Amygdala (tissue), 56 donors: ENCODE measurements at places on chromosomes 11 and 22.

DNA sequence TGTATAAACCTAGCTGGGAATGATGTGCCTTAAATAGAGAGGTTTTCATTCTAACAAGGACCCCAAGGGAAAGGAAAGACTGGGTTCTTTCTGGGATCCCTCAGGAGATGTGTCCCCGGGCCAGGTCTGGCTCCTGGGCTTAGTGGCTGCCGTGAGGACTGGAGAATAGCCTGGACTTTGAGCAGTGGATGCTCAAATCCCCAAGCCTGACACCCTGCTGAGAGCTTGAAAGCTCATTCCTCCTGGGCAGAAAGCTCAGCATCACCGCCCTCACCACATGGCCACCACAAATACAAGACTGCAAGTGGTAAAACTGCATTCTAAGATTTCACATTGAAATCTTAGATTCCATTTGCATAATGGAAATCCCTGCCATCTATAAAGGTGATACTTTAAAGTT is 79.4 kb upstream of the NARS2 start:
- DNase-seq = no peak

DNA sequence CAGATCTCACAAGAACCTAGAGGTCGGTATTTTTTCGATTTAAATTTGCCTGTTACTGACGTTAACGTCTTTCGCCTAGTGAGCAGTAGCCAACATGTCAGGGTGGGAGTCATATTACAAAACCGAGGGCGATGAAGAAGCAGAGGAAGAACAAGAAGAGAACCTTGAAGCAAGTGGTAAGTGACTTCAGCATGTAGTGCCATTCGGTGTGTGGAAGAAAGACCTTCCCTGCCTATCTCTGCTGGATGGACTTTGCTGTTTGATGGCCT is 750 bp downstream of the XRCC6 start:
- no peak for DNase-seq

DNA sequence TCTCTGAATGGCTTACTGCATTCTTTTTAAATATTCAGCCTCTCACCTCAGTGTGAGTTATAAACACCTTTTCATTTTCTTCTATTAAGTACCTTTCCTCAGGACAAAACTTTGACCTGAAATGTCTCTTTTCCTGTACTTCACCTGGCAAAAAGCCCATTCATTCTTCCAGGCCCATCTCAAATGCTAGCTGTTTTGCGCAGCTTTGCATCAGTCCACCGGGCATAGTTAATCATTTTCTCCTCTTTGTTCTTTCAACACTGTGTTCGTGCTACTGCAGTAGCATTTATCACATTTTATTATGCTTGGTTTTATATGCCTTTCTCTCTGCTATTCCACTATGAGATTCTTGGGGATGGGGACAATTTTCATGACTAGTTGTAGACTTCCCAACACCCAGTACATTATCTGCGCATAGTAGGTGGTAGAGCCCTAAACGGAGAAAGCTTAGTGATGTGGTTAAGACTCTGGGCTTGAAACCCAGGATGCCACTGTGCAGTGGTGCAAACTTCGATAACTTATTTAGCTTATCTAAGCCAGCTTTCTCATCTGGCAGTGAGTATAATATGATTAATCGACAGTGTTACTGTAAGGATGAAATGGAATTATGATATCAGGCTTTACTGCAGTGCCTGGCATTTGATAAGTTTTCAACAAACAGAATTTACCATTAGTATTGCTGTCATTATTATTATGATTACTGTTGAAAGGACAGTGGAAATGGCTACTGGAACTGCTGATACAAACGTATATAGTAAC is 695.7 kb downstream of the NELL1 start:
- no peak for DNase-seq

GRCh38 chr11:112649856-112650255 is 311.4 kb upstream of the NCAM1 start:
- DNase-seq = no peak

DNA sequence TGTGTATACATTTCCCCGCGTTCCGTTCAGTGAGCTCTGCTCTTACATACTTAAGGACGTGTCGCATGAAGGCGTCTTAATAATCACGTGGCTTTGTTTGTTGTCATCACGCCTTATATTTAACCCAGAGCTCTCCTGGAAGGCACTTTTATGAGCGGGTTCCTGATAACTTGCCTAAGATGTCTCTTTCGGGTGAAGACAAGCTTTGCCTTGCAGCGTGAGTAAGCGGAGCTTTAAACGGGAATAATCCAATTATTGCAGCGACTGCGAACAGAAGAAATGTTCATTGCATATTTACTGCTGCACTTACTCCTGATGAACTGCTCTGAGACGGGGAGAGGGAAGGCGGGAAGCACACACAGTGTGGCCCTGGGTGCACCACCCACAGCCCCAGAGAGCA is 1128.2 kb downstream of the BRD1 start:
- DNase-seq = no peak

GRCh38 chr11:1728931-1729691 is 21.3 kb downstream of the IFITM10 start:
- no peak for DNase-seq
